ENCODE measurements at places on chromosomes 16 and 17. TPM values are rescaled to one million over a fixed set of nuclear protein-coding genes. Genes with fewer than 3 reads are reported as not detected.
A peak's percentile ranks its signal among the peaks of the same experiment; 100 is the strongest.

CCL3 gene
- 31.6 TPM for total RNA-seq

DNA sequence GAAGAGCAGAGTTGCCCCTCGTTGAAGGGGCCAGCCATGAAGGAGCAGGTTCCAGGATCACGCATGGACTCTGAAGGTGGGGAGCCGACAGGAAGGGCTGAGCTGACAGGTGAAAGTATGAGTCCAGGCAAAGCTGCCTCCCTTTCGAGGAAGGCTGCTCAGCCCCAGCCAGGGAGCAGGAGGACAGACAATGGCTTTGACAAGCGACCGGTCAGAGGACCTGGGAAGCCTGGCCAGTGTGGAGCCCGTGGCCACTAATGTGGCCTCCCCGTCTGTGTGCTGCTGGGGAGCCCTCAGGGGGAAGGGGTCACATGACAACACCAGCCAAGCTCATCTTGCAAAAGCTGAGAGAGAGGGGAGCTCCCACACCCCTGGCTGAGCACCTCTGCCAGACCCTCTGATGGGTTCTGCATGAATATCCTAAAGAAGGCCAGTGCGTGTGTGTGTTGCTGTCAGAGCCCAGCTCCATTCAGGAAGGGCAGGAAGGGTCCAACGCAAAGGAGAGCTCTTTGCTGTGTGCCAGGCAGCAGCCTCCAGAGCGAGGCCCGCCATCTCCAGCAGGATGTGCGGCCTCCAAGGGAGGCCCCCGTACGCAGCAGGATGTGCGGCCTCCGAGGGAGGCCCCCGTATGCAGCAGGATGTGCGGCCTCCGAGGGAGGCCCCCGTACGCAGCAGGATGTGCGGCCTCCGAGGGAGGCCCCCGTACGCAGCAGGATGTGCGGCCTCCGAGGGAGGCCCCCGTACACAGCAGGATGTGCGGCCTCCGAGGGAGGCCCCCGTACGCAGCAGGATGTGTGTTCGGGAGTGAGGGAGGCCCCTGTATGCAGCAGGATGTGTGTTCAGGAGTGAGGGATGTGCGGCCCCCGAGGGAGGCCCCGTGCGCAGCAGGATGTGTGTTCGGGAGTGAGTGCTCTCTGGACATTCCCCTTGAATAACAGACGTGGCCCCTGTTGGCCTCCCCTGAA lies 102.1 kb upstream of the CHMP6 start:
- DNase-seq: no peak

- no peak for DNase-seq
These were observed 6.0 kb downstream of the SYNGR2 start for GRCh38 chr17:78174346-78174869.

FOXN1 gene
- total RNA-seq: 0.25 TPM

CA5A gene
- 0.03 TPM for total RNA-seq

- no peak for DNase-seq
These were observed 51.4 kb downstream of the GPATCH8 start for GRCh38 chr17:44451832-44452231.

DNA sequence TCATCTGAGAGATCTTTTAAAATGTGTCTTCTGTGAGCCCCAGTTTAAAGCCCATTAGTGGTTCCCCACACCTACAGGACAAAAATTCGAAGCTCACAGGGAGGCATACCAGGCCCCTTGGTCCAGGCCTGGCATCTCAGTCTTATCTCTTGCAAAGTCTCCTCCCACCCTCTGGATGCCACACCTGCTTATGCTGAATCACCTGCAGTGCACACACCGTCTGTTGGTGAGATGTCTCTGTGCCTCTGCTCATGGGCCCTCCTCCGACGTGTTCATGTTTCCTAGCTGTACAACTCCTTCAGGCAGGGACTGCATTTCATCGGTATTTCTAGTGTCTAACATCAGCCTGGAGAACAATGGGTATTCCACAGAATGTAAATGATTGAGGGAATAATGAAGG lies 41.6 kb downstream of the RNF157 start:
- DNase-seq: no peak

- peak; percentile 35 for DNase-seq
These were observed 48.4 kb downstream of the COX4I1 start for GRCh38 chr16:85847681-85848601.

- DNase-seq: no peak
These were observed 4.1 kb downstream of the IL4R start for GRCh38 chr16:27317738-27318391.

CACNA1G gene
- 0.31 TPM for total RNA-seq

RNF157 gene
- 2.2 TPM for total RNA-seq

GRCh38 chr17:40366076-40366860 lies 1.7 kb upstream of the GJD3 start:
- DNase-seq: no peak
